ENCODE measurements at places on chromosomes 6 and 20.

GRCh38 chr6:37129566-37129965 lies 40.4 kb upstream of the PIM1 start:
- no peak for DNase-seq

- DNase-seq = no peak
Measured at GRCh38 chr6:22079783-22080182, 217.1 kb downstream of the PRL start.

DNA sequence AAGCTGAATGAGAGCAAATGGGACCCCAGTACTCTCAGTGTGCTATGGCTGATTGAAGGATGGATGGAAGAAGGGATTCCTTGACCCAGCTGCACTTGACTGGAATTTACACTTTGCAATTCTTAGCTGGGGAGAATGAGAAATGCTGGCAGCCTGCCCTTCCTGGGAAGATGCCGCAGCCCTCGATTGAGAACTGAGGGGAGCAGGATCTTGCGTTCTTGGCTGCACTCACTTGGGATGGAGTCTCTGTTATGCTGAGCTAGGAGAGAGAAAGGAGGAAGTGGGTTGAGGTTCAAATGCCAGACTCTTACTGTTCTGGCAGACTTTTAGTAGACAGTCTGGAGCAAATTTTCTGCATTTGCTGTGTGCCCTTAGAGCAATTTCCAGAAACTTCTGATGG lies 221.2 kb downstream of the FNDC1 start:
- DNase-seq = no peak

- DNase-seq = no peak
Measured at GRCh38 chr6:29608131-29608530, 23.2 kb downstream of the OR2H2 start.

DNA sequence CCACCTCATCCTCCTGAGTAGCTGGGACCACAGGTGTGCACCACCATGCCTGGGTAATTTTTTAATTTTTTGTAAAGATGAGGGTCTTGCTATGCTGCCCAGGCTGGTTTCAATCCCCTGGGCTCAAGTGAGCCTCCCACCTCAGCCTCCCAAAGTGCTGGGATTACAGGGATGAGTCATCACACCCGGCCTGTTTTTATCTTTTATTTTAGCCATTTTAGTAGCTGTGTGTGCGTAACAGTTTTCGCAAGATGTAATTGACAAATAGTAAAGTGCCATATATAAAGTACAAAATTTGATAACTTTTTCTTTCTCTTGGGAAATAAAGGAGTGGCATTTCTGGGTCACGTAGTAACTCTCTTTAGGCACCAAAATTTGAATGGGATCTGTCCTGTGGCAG lies 21.4 kb downstream of the SNAI1 start:
- DNase-seq = no peak

DNA sequence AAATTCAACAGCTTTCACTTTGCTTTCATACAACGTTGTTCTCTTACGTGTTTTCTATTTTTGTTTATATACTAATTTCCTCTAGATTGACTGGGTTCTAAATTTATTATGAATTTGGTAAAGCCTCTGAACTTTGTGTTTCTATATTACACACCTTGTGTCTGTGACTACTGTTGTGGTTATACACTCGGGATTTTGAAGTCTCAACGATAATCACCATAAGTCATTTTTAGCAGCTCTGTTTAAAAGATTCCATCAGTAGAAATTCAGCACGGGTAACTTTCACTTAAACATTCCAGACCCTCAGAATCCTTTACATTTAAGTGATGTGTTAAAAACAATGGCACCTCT lies 31.8 kb upstream of the HBS1L start:
- no peak for DNase-seq

GRCh38 chr20:12293900-12294299 lies 376.2 kb downstream of the BTBD3 start:
- DNase-seq = no peak

GRCh38 chr6:44918671-44919296 lies 409.3 kb upstream of the RUNX2 start:
- DNase-seq = no peak

DNA sequence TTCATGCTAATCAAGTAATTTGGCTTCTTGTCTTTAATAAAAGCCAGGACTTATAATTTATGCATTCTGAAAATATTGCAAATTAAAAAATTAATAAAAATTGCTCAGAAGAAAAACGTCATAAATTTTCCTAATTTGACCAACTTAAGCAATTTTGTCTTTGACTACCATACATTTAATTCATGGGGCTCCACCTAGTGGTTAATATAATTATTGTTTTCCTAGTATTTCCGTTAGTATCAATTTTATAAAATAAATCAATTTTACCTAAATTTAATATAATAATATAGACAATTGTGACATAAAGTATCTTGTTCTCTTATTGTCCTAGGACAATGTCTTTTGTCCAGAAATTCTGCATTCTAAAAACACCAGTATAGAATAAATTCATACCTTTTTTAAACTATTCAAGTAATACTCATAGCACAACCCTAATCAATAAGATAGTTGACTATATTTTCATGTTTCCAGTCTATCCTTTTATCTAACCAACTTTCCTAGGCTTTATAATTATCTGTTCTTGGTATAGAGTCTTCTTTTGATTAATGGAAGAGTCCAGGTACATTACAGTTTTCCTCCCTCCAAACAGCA lies 319.9 kb downstream of the TRDN start:
- no peak for DNase-seq

GRCh38 chr6:111494951-111495635 lies 12.1 kb upstream of the REV3L start:
- DNase-seq = no peak

DNA sequence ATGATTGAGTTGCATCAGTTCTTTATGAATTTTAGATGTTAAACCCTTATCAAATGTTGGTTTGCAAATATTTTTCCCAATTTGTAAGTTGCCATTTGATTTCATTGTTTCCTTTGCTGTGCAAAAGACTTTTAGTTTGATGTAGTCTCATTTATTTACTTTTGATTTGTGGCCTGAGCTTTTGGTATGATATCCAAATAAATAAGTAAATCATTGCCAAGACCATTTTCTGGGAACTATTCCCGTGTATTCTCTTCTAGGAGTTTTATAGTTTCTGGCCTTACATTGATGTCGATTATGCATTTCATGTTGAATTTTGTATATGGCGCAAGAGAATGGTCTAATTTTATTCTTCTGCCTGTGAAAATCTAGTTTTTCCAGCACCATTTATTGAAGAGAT lies 13.4 kb downstream of the AIG1 start:
- no peak for DNase-seq

DNA sequence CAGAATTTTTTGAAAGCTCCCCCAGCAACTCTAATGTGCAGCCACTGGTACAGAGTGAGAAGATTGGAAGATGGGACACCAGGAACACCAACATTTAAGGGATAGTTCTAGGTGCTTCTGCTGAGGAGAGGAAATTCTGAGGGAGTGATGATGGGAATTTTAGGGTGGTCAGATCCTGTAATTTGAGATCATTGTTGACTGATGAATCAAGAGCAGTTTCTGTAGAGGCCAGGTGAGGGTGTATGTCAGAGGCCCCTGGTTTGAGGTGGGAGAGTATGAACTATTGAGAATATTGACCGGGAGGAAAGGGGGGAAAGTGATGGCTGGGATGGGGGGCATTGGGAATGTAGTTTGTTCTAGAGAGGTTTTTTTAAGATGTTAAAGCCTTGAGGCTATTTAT lies 47.2 kb downstream of the PTPRA start:
- no peak for DNase-seq

GRCh38 chr6:166441325-166442078 lies 58.8 kb upstream of the MPC1 start:
- no peak for DNase-seq

DNA sequence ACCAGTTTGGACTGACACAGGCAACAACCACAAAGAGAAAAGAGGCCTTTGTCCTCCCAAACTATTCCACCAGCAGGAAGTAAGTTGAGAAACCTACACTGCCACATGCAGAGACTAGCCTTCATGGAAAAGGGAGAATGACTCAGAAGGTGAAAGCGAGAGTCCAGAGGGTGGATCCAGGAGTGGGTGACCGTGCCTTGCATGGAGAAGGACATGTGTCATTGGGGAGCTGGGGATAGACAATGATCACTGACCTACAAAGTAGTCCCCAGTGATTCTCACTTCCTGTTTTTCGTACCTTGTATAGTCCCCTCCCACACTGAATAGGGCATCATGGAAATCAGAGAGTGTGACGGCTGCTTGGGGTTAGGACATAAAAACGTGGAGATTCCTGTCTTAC lies 91.9 kb downstream of the MYLK4 start:
- DNase-seq = no peak

- DNase-seq = no peak
Measured at GRCh38 chr20:47118206-47118605, 223.6 kb downstream of the EYA2 start.
